ENCODE measurements at places on chromosomes 3 and 15.

DNA sequence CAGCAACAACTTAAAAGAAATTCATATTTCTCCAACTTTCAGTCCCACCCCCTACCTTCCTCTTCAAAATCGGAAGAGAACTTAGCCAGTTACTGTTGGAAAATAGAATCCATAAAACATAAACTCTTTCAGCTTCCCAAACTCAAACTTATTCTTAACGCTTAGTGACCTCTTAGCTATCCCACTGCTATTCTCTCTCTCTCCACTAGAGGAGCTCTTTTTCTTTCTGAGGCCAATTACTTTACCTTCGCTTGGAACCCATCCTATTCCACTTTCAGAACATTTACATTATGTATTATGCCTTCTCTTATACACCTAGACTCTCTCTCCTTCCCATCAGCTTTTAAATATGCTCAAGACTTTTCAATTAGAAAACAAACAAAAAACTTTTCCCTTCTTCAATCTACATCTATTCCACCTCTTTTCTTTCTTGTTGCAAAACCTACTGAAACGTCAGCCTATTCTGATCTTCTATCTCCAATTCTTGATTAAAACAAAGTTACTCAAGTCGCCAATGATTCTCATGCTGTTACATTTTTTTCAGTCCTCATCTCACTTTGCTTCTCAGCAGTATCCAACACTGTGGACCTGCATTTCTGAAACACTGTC lies 13.4 kb upstream of the GHSR start:
- no peak for DNase-seq

DNA sequence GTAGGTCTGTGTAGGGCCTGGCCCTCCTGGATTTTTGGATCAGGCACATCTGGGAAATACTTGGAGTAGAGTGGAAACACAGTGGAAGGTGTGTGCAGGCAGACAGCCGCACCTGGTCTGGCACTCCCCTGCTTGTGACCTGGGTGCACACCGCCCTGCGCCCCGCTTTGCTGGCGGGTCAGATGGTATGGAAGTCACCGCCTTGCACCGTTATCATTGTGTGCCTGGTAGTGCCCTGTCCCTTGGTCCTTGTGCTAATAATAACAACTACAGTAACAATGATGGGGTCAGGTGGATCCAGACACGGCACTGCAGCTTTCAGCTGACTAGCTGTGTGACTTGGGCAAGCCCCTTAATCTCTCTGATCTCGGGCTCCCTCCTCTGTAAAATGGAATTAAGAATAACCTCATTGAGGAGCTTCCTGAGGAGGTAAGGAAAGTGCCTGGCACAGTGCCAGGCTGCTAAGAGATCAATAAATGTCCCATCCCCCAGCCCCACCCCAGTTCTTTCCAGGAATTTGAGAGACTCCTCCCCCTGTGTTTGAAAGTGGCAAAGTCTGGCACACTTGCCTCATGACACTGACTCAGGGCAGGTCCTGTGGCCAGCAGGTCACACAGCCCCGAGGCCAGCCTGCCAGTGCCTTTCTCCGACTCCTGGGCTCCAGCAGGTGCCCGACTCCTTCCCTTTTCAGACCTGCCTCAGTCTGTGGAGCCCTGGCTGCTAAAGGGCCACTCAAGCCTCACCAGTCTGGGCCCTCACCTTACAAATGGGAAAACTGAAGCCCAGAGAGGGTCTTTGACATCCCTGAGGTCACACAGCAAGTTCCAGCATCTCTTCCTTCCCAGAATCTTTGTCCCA lies 9.8 kb downstream of the ISG20 start:
- DNase-seq = peak; percentile 31

GRCh38 chr15:85725019-85725418 lies 69.7 kb downstream of the KLHL25 start:
- no peak for DNase-seq

- no peak for DNase-seq
These were observed 173.1 kb downstream of the ERC2 start for GRCh38 chr3:56295161-56295560.

- no peak for DNase-seq
These were observed 86.1 kb upstream of the POMGNT2 start for GRCh38 chr3:43192028-43192427.

GRCh38 chr15:65839354-65839901 lies 29.9 kb upstream of the RAB11A start:
- DNase-seq = no peak

DNA sequence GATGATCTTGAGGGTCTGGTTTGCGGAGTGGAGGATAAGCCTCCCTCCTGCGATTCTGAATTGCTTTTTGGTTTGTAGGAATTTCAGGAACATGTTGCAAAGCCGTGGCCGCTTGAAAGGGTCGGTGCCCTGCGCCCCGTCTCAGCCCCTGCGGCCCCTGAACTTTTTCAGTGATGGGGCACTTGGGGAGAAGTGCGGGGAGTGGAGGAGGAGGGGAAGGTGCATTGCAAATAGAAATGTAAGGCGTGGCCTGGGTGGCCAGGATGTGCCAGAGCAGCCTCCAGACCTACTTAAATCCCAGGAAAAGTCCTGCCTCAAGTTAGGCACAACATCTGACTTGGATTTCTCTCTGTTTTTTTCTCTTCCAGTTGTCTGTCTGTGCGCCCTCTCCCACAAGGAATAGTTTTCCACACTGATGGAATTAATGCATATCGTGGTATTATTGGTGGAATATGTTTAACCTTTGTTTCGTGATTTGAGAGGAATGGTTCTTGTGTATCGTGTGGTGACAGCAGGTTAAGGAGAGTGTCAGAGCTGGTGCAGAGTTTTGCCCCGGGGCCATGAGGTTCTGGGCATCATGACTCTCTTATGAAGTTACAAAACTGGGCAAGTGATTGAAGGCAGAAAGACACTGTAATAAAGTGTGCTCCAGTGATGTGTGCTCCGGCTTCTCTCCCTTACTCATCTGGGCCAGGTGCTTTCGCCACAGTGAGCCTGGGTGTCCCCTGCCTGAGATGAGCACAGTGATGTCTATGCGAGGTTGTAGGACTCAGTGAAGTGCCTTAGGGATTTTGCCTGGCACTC lies 153.8 kb downstream of the PGPEP1L start:
- DNase-seq = no peak

- peak; percentile 45 for DNase-seq
These were observed 11.5 kb upstream of the SHF start for GRCh38 chr15:45199136-45199810.

DNA sequence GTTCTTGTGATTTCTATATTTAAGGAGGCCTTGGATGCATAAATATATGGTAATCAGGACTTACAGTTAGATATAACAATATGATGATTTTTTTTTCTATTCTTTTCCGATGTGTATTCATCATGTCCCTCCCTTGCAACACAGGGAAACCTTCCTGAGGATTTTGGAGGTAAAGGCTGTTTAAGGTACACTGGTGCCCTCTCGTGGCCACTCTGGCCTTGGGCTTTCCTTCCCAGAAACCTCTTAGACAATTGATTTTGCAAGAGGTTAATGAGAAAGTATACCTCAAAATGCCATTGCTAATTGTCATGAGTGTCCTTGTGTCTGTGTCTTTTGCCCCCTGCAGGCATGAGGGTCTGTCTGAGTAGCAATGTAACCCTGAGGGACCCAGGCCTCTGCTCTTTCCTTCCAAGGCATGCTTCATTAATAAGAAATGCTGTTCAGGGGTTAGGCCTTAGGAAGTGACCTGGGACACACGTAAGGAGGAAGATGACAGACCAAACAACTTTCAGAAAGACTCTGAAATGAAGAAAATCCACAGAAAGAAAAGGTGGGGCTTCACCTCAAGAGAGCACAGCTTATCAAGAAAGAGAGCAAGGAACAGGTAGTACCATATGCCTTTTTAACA lies 70.3 kb upstream of the PPP2R3A start:
- peak; percentile 72 for DNase-seq

DNA sequence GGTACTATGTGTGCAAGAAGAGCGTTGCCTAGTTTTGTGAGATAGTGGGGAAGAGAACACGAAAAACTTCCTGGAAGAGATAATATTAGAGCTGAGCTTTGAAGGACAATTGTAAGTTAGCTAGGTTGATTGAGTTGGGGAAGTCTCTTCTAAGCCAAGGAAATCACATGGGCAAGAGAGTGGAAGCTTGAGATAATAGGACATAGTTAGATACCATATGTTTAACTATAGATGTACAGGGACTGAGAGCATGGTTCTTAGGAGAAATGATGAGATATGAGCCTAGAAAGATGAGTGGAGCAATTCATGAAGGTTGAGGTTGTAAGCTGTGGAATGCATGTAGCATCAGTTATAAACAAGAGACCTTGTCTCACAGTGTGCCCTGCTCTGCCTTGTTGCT lies 30.1 kb upstream of the AQP9 start:
- no peak for DNase-seq

DNA sequence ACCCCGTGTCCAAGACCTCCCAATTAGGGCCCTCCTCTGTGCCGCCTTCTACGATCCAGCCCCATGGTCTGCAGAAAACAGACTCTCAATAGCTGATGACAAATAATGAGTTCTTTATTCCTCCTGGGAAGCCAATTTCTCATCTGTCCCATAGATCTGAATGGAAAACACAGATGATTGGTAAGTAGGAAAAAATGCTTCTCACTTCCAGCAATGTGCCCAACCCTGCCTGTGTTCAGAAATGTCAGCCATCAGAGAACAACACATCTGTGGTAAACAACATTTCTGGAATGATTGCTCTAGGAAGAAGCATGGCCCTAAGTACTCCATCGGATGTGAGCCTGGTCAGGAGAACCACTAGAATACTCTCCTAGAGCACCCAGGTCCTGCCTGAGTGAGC lies 240.5 kb upstream of the HES1 start:
- DNase-seq = no peak

GRCh38 chr15:32885713-32886112 lies 167.9 kb downstream of the GREM1 start:
- DNase-seq = no peak

DNA sequence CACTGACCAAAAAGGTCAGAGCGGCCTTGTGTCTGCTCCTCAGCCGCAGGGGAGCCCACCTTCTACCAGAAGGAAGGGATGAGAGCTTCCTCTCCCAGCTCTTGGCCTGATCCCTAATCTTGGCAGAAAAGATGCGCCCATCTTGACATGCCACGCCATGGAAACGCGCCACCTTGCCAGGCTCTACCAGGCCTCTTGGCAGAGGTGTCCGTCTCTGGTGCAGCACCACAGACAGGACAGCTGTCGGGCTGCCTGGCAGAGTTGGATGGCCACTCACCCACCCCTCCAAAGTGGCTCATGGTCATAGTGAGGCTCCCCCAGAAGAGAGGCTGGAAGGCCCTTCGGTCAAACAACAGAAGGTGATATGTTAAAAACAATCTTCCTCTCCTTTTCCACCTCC lies 105.2 kb downstream of the LIPC start:
- DNase-seq = no peak

- no peak for DNase-seq
These were observed 39.7 kb upstream of the PIK3R4 start for GRCh38 chr3:130786306-130786705.

DNA sequence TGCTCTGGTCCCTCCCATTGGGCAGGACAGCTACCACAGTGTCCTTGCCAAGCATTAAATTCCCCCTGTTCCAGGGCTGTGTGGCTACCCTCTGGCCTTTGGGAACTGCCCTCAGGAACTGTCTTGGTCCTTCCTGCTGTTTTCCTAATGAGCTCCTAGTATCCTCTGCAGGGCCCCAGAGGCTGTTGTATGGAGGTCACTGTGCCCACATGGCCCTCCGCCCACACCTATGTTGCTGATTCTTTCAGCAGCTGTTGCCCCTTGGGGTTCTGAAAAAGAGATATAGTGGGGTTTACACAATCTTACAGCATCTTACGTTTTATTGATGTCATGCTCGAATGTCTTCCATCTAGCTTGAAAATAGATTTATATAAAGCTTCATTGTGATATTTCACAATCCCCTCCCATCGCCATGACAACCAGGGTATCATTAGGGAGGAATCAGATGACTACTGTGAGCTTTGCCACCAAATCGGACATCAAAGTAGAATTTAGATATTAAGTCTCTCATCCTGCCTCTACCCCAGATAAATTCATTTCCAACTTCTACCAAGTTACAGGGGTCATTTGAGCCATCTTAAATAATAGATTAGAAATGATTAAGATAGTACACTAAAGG lies 97.1 kb upstream of the NR2E3 start:
- no peak for DNase-seq

DNA sequence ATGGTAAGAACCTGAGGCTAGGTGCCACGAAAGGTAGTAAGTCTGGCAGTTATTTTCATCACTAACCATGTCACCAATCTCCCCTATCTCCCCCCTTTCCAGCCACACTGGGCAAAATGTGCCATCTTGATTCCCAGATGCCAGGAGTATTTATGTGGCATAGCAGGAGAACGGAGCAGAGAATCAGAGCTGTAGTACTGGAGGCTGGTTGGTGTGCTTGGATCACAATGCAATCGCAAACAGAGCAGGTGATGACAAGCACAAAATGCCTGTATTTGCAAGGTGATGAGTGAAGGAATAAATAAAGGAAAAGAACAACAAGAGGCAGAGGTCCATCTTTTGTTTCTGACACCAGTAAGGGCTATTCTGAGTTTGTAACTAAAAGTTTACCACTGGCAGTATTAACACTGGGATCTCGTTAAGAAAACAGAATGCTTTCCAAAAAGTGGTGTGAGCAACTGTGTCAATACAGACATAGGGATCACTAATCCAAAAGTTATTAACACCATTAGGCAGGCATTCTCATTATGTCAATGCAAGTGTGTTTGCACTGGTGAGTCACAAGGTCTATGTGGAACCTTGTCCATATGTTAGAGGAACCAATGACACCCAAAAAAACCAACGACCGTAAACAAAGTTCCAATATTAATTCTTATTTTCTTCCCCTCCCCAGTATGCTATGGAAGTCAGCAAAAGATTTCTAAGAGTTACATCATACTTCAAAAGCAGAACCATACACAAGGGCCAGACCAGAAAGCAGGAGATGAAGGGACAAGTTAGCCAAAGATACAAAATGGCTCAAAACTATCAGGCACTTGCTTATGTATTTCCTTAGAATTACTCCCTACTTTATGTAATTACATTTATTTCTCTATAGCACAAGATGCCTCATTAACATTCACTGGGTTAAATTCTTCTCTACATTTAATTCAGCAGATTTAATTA lies 556.6 kb downstream of the FOXP1 start:
- no peak for DNase-seq

- no peak for DNase-seq
These were observed 41.0 kb upstream of the CMSS1 start for GRCh38 chr3:99776516-99777209.

DNA sequence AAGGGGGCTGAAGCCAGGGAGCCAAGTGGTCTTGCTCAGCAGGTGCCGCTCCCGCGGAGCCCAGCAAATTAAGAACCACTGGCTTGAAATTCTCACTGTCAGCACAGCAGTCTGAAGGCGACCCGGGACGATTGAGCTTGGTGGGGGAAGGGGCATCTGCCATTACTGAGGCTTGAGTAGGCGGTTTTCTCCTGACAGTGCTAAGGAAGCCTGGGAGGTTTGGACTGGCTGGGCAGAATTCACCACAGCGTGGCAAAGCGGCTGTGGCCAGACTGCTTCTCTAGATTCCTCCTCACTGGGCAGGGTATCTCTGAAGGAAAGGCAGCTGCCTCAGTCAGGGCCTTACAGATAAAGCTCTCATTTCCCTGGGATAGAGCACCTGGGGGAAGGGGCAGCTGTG lies 57.0 kb upstream of the GPR149 start:
- DNase-seq = no peak

GRCh38 chr15:27685644-27686043 lies 413.5 kb downstream of the OCA2 start:
- no peak for DNase-seq

All from SJSA1 (cell line).